ENCODE measurements at places on chromosomes 2 and 18.

- no peak for DNase-seq
These were observed 100.0 kb upstream of the HDAC4 start for GRCh38 chr2:239500574-239501550.

GRCh38 chr2:191180713-191181112, 29.9 kb upstream of the STAT4 start:
- DNase-seq: no peak

DNA sequence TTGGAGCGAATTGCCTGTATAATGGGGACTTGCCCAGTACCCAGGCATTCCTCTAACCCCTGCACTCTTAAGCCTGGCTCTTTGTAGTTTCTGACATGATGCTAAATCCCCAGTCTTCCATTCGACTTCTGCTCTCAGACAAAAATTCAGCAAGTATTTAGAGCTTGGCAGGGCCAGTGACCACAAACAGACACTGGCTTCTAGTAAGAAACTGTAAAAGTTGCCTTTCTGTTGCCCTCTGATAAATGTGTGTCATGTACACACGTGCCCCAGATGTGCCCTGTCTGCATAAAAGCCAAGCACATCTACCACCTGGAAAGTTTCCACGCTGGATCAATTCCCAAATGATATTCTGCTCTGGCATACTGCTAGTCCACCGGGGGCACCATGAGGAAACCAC, 18.0 kb downstream of the PAX3 start:
- no peak for DNase-seq

DNA sequence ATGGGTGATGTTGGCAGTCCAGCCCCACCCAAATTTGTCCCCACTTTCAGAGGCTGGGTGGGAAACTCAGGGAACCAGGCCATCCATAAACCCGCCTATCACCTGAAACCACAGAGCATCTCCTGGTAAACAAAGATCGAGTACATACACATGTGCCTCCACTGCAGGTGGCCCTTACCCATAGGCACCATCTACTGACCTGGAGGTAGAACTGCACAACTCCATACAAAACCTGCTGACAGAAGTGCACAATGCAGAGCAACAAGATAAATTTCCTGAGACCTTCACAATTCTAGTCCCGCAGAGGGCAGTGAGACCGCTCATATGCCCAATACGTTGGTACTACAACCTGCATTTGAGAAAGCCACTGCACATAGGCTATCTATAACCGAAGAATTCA, 856.3 kb downstream of the SUCLG1 start:
- DNase-seq: no peak

GRCh38 chr2:70726947-70727725, 40.9 kb downstream of the ADD2 start:
- DNase-seq: no peak

GRCh38 chr18:48154828-48155227, 224.4 kb upstream of the SMAD2 start:
- no peak for DNase-seq

GRCh38 chr2:70084973-70085710, 2.1 kb upstream of the PCBP1 start:
- no peak for DNase-seq

GRCh38 chr2:178084273-178084672, 11.7 kb upstream of the PDE11A start:
- DNase-seq: no peak

DNA sequence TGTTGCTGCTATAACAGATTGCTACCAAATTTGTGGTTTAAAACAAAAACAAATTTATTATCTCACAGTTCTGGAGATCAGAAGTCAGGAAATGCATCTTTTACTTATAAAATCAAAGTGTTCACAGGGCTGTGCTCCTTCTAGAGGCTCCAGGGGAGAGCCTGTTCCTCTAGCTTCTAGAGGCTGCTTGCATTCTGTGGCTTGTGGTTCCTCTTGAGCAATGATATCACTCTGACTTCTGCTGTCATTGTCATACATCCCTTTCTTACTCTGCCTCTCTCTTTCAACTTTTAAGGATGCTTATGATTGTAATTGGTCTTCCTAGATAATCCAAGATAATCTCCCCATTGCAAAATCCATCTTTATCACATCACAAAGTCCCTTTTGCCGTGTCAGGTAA, 6.1 kb upstream of the DCC start:
- no peak for DNase-seq

DNA sequence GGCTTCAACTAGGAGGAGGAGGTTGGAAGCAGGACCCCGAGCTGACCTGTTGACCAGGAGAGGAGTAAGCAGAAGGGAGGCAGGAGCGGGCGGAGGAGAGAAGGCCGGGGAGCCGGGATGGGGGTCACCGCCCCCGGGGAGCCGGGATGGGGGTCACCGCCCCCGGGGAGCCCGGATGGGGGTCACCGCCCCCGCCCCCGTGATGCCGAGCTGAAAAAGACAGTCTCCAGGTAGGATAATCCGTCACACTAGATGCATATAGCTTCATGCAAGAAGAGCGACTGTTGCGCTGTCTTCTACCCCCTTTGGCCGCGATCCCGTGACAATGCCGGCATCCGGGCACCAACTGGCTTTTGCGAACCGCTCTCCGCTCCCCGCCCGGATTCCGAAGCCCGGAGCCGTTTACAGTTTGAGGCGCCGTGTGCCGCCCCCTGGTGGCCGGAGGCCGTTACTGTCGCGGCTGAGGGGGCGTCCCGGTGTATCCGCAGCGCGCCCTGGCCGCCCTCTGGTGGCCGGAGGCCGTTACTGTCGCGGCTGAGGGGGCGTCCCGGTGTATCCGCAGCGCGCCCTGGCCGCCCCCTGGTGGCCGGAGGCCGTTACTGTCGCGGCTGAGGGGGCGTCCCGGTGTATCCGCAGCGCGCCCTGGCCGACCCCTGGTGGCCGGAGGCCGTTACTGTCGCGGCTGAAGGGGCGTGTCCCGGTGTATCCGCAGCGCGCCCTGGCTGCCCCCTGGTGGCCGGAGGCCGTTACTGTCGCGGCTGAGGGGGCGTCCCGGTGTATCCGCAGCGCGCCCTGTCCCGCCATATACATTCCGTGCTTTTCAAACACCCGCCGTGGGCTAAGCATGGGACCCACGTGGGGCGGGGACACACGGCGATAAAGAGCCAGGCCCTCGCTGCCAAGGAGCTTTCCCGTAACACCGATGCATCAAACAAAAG, 89.6 kb downstream of the ACTR3 start:
- DNase-seq: no peak

DNA sequence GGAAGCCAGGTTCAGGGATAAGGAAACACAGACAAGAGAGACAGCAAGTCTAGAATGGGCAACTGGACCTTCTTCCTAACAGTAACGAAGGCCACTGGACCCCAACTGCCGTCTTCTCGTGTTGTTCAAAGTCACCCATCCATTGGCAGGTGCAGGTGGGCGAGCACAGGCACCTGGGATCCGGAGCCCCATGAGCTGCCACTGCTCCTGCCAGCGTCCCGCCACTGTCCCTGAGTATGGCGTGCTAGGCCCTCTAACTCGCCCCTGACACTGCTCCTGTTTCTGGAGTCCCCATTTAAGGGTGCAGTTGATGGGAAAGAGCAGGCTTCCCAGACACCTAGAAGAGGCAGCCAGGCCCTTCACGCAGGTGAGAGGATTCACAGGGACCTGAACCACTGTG, 48.0 kb downstream of the NDUFA10 start:
- DNase-seq: no peak

- DNase-seq: no peak
These were observed 598.1 kb downstream of the RNF144A start for GRCh38 chr2:7515327-7515726.

GRCh38 chr2:108354136-108354535, 23.6 kb upstream of the SULT1C4 start:
- no peak for DNase-seq

DNA sequence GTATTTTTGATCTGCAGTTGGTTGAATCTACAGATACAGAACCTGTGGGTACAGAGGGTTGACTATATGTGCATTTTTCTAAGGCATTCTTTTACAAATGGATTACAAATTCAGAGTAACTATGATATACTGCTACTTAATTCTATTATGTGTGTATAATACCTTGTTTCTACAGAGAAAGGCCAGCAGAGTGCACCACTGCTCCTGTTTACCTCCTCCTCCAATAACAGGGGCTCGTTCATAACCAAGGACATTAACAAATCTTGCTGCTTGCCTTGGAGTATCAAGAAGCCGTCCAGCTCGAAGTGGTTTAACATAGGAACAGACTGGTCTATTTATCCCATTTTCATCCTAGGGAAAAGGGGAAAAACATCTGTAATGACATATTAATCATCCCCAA, 16.4 kb downstream of the CEP76 start:
- DNase-seq: no peak

- no peak for DNase-seq
These were observed 95.8 kb downstream of the SLC25A12 start for GRCh38 chr2:171798156-171798820.

DNA sequence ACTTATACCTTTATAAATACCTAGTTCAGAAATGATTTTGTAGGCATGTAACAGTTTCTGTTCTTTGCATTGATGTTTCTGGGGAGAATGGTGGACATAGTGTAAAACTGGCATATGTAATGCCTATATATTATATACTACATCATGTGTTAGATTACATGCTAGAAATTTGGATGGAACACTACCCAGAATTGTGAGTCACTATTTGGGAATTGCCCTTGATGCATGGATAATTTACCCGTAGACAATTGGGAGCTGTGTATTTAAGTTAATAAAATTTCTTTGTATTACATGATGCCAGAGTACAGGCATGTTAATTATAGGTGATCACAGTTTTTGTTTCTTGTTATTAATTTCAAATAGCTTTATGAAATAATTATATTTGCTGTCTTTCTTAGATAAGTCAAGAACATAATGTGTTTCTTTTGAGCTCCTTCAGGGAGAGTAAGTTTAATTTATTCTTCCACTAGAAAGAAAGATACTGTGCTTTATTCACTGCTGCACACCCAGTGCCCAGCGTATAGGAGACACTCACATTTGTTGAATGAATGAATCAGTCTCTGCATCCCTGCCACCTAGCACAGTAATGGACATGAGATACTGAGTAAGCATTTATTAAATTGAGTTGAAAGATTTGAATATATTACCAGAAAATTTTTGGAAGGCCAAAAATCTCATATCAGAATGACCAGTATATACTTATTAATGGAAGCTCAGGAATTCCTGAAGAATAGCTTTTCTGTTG, 16.9 kb downstream of the ACSL3 start:
- DNase-seq: no peak

- DNase-seq: no peak
These were observed 314.8 kb downstream of the TSN start for GRCh38 chr2:122070241-122070731.

DNA sequence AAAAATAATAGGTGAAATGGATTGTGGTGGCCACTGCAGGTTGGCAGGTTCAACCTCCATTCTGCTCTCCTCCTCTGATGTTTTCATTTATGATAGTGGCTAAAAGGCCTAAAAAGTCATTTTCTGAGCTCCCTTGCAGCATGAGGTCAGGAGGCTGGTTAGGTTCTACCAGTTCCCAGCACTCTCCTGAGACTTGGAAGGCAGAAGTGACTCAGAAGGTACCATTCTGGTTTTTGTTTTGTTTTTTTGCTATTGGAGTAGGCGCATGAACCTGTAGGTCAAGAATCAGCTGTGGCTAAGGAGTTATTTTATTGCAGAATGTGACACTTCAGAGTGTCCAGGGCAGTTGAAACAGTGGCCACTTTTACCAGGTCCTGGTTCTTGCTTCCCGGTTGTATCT, 181.9 kb downstream of the CCDC102B start:
- no peak for DNase-seq

DNA sequence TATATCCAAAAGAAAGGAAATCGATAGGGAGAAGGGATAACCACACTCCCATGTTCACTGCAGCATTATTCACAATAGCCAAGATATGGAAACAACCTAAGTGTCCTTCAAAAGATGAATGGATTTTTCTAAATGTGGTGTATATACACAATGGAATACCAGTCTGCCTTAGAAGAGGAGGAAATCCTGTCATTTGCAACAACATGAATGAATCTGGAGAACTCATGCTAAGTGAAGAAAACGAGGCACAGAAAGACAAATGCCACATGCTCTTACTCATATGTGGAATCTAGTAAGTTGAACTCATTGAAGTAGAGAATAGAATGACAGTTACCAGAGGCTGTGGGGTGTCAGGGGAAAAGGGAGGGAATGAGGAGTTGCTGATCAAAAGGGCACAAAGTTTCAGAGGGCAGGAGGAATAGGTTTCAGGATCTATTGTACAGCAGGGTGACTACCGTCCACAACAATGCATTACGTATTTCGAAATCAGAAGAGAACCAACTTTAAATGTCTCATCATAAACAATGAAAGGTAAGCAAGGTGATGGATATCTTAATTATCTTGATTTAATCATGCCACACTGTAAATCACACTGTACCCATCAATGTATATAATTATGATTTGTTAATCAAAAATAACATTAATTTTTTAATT, 46.1 kb downstream of the SIGLEC15 start:
- no peak for DNase-seq

DNA sequence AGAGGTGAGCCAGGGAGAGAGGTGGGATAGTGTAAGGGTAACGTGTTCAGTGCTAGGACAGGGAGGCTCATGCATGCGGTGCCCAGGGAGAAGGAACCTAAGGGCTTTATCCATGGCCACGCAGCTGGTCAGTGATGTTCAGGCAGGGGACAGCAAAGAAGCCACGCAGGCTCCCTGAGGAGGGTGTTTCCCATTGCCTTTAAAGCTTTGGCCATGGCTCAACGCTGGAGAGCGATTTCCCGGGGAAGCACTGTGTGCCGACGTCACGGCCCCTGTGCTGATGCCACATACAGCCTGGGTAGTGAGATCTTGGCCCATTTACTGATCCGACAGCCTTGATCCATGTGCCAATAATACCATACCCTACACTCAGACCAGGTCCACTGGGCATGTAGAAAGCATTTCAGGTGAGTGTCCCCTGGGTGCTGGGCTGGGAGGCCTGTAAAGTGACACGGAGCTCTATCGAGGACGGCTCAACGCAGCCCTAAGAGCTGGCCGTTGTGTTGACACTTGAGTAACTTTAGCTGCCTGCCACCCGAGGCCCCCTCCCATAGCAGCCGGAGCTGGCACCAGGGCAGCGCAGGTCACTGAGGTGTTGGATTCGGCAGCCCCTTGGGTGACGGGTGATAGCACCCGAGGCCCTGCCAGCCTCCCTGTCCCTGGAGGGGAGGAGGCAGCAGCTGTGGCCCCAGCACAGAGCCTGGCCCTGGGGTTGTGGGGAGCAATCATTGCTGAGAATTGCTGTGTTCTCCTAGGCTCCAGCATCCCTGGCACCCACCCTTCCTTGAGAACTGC, 41.4 kb downstream of the PDIA6 start:
- DNase-seq: no peak

DNA sequence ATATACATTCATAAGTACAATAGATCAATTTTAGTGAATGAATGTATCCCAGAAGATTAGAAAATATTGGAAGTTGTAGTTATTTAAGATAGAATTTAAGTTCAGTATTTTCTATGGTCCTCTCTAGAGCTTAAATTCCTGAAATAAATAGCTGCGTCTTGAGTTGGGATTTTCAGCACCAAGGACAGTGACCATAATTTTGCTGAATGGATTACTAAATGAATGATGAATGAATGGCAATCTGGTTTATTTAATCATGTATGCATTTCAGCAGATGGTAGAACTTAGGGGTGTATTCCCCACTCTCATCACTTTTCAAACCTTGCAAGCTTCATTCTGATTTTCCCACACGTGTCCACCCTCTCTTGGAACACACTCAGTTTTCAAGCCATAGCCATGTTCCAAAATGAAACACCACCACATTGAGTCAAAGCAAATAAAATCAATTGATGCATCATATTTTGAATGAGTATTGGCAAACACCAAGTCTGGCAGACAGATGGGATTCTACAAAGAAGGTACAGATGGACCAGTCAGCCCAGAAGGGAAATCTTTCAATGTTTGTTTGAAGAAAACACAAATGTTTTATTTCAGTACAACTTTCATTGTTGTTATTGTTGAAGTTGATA, 362.2 kb upstream of the NXPH2 start:
- no peak for DNase-seq

GRCh38 chr18:38695559-38696280, 1130.1 kb upstream of the CELF4 start:
- no peak for DNase-seq
